ENCODE measurements at places on chromosomes 4 and X.
A peak's percentile ranks its signal among the peaks of the same experiment; 100 is the strongest.

- no peak for DNase-seq
Measured at GRCh38 chr4:87985097-87985886, 9.8 kb downstream of the SPP1 start.

DNA sequence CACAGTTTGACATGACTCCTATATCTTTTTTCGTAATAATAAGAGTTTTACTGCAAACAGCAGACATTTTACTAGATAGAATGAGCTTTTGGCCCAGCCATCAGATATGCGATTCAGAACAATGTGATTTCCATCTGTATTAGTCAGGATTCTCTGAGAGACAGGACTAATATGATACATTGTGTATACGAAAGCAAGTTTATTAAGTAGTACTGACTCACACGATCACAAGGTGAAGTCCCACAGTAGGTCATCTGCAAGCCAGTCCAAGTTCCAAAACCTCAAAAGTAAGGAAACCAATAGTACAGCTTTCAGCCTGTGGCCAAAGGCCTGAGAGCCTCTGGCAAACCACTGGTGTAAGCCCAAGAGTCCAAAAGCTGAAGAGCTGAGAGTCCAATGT, 24.1 kb downstream of the CXCL8 start:
- DNase-seq = no peak

DNA sequence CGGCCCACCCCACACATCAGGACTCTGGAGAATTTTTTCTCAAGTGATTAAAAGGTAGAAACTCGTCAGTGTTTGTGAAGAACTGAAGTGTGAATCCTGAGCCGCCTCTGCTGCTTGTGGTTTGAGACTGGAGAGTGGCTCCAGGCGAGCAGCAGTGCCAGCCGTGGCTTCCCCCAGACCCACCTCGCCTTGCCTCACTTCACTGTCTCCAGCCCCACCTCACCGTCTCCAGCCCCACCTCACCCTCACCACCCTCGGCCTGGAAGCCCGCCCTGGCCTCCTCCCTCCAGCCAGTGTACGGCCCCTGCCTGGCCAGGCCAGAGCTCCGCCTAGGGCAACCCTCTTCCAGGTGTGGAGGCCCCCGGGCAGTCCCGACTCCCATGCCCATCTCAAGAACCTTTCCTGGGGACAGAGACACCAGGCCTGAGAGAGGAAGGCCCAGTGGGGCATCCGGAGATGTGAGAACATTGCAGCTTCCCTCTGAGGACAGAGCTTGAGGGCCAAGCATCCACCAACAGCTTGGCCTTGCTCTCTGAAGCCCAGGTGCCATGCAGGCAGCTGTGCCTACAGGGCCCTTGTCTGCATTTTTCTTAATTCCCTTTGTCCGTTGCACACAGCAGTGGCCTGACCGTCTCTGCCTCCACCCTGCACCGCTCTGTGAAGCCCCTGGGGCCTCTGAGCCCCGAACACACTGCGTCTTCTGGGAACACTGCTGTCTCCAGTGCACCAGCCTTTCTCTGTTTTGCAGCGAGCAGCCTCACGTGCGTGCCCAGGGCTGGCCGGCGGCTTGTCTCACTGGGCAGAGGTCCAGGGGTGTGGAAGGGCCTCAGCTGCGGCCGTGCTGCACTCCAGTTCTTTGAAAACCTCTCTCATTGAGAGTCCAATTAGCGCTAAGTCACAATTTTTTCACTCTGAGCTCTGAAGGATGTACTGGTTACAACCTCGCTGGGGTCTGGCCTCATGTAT, 13.8 kb downstream of the SH3BP2 start:
- DNase-seq = no peak

GRCh38 chrX:17527135-17527701, 152.2 kb downstream of the NHS start:
- DNase-seq = no peak

GRCh38 chr4:60744767-60745166, 455.4 kb upstream of the ADGRL3 start:
- no peak for DNase-seq

DNA sequence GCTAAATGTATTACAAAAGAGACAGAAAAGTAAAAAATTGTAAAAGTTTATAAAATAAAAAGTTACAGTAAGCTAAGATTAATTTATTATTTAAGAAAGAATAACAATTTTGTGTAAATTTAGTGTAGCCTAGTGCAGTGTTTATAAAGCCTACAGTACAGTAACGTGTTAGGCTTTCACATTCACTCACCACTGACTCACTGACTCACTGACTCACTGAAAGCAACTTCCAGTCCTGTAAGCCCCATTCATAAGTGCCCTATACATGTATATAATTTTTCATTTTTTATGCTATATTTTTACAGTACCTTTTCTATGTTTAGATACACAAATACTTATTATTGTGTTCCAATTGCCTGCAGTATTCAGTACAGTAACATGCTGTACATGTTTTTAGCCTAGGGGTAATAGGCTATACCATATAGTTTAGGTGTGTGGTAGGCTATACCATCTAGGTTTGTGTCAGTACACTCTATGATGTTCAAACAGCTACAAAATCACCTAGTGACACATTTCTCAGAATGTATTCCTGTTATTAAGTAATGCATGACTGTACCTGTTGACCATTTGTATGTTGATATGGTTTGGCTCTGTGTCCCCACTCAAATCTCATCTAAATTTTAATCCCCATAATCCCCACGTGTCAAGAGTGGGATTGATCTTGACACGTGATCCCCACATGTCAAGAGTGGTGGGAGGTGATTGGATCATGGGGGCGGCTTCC, 57.9 kb downstream of the CFAP299 start:
- no peak for DNase-seq

DNA sequence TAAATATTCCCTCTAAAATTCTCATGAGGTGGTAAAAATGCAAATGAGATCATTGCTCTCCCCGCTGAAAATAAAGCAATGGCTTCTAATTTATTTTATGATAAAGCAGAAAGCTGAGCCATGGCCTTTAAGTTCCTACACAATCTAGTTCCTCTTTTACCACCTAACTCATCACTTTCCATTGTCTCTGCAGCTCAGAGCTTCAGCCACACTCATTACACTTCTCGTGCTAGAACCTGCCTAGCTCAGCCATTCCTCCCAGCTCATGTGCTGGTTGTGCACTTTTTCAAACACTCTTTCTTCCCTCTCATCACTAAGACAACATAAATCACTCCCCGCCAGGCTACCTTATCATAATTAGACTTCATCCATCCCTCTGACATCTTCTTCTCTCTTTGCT, 1112.1 kb upstream of the PRKX start:
- DNase-seq = no peak

GRCh38 chr4:186651181-186651603, 72.5 kb downstream of the FAT1 start:
- DNase-seq = no peak

DNA sequence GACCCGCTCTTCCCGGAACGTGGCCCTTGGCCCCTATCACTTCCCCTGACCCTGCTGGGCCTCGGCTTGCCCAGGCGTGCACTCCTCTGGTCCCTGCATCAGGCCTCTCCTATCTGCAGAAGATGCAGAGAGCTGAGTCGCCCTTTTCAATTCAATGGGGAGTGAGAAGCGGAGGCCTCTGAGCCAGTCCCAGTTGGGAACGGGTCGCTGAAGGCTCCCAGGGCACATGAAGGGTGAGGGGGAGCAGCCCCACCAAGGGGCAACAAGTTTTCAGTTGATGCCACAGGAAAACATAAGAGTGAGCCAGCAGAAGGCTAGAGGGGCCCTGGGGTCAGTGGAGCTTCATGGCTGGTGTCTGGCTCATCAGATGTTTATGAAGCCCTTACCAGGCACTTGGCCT, 17.1 kb downstream of the PSAPL1 start:
- DNase-seq = no peak

- no peak for DNase-seq
Measured at GRCh38 chrX:137425986-137426385, 139.9 kb upstream of the ZIC3 start.

DNA sequence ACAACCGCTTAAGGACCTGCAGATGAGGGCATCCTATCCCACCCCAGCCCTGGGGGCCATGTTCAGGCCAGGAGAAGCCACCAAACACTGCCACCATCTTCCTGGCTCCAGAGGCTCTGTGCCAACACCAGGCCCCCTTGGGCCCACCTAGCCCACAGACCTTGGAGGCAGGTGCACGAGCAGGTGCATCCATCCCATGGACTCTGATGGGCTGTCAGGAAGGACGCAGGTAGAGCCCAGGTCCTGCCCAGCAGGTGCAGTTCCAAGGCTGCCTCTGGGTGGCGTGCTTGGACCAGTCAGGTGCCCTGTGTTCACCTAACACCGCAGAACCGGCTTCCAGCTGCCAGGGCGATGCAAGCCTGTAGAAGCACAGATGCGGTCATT, 22.8 kb upstream of the PDE6B start:
- peak; percentile 24 for DNase-seq

DNA sequence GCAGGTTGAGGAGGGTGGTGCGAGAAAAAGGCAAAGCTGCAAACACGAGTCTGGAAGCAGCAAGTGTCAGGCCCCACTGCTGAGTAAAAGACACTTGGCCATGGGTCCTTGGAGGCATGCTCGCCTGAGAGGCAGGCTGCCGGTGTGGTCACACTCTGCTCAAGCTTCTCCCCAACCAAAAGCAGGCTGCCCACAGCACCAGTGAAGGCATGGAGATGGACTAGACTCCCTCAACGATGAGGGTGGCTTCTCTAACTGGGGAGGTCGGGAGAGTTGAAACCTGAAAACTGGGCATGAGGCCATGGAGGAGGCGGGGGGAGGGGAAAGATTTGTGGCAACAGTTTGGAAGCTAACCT, 86.5 kb downstream of the ATG4A start:
- no peak for DNase-seq

- DNase-seq = no peak
Measured at GRCh38 chr4:181477591-181477990, 765.6 kb upstream of the TENM3 start.

DNA sequence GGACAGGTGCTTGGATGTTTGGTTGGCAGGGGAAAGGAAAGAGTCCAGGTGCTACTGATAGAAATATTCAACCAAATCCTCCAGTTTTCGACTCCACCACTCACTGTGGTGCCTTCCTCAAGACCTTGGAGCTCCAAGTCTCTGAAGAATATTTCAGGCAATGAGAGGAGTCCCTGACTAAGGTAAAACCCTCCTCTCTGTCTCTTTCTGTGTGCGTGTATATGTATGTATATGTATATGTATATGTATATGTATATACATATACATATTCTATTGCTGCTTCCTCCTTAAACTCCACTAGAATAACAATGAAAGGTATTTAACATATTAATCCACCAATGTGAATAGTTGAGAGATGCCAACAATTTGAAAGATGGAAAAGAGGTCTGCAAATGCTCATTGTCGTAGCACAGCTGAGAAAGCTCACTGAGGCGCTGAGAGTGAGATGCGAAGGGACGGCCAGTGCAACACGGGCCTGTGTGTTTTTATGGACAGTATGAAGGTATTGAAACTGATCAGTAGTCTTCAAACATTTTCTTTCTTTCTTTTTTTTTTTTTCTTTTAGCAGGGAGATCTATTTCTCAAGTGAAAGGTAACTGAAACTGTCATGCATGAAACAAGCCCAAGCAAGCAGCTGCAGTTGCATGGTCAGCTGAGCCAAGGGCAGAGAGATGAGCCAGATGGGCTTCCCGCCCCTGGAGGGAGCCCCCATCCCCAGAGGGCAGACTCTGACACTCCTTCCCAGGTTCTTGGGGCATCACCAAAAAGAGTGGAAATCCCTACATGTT, 41.1 kb upstream of the HS3ST1 start:
- no peak for DNase-seq

- no peak for DNase-seq
Measured at GRCh38 chrX:8988446-8988845, 45.5 kb downstream of the FAM9B start.

DNA sequence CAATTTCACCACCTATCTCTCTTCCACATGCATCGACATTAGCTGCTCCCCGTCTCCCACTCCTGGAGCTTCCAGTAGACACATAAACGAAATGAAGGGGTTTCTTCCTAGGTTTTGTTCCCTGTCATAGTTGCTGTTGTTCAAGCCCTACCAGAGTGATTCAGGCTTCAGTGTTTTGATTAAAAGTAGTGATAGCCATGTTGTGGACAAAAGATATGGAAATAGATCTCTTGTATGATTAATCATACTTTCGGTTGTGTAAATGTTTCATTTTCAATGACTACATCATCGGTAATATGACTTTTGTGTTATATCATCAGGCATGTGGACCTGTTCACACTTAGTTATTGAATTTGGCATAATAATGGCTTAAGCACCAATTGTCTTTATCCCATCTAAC, 96.5 kb upstream of the KLF3 start:
- DNase-seq = no peak

DNA sequence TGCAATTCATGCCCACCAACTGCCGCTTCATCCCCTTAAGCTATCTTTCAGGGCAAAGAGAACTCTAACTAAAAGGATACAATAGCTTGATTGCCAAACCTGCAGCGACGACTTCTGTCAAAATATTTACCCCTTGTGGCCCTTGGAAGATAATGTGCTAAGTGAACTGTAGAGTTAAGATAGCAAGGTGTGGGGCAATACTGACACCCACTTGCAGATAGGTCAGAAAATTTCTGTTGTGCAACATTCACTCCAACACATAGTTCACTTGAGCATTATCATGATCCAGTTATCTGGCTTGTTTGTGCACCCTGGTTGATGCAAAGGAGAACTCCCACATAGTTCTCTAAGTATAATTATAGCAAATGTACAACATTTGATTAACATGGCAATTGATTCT, 55.6 kb downstream of the RHOXF2B start:
- DNase-seq = no peak
